ENCODE measurements at places on chromosomes 7 and 10. TPM values are rescaled to one million over a fixed set of nuclear protein-coding genes. Genes with fewer than 3 reads are reported as not detected.

- no peak for DNase-seq
Observed at GRCh38 chr10:13536674-13537366, 8.0 kb upstream of the BEND7 start.

- peak; percentile 70 for DNase-seq
Observed at GRCh38 chr10:97399843-97400545, 1.1 kb downstream of the RRP12 start.

DNA sequence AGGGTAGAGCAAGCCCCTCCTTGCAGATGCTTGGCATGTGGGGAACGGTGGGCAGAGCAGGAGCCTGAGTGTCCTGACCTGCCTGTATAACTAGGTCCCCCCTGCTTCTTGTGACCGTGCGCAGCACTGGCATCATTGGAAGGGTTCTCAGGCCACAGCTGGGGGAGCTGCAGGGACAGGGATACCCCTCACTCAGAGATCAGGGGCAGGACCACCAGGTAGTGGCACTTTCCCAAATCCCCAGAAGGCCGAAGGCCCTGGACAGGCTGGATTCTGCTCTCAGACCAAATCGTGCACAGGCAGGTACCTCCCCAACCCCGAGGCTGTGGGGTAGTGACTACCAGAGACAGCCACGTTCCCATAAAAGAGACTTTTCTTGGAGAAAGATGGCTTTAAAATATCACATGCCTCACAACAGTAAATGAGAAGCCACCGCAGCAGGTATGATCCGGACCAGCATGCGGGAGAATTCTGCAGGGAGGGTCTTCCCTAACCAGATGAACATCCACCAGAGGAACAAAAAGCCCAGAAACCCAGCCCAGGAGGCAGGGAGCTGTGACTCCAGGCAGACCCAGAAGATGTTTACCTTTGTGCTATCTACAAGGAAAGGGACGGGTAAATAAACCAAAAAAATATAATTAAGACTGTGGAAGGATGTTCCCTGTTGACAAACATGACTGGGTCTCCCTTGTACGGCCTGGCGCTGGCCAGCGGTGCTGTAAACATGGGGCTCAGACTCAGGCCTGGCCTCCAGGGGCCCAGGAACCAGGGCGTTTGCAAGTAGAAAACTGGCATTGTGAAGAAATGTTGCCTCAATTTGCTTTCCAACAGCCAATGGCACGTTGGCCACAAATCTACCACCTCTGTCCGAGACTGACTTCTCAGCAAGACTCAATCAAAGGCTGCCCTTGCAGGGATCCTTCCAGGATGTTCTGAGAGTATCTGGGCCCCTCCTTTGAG, 180.0 kb downstream of the TNS3 start:
- DNase-seq, result peak; percentile 9

- no peak for DNase-seq
Observed at GRCh38 chr7:7805511-7806153, 87.2 kb upstream of the RPA3 start.

- no peak for DNase-seq
Observed at GRCh38 chr7:745431-746154, 18.5 kb upstream of the PRKAR1B start.

- no peak for DNase-seq
Observed at GRCh38 chr7:53518319-53518718, 482.9 kb downstream of the POM121L12 start.

- no peak for DNase-seq
Observed at GRCh38 chr10:17062493-17062892, 67.1 kb downstream of the CUBN start.

Gene SPDYE2
- total RNA-seq, result not detected

Gene ELFN1
- total RNA-seq, result 0.46 TPM

Gene NDUFB8
- total RNA-seq, result 214 TPM

Gene ACSM6
- total RNA-seq, result not detected

All from left colon (tissue), 2 donors.